ENCODE measurements at places on chromosomes 6 and 20.

DNA sequence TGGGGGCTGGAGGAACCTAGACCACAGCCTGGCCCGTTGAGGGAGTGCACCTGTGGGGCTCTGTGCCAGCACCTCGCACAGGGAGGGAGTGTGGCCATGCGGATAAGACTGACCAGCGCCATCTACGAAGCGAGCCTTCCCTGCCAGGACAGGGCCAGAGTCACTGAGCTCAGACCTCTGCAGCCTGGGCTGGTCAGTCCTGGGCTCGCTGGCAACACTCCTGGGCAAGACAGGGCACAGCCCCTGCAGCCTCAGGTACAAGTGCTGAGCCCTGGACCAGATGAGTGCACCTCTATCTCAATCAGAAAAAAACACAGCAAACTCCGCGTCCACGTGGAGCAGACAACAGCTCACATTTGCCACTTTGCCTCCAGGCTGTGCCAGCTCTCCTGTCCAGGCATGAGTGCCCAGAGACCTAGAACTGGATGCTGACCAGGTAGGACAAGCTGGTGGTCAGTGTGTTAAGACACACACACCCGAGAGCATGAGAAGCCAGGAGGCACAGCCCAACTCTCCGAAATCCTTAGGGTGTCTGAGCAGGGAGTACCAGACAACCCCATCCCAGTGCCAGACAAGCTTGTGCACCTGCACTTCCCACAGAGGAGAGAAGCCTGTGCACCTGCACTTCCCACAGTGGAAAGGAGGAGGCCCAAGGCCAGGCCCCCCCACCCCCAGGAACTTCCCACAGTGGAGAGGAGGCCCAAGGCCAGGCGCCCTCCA lies 4.9 kb downstream of the ARFRP1 start:
- DNase-seq: no peak

DNA sequence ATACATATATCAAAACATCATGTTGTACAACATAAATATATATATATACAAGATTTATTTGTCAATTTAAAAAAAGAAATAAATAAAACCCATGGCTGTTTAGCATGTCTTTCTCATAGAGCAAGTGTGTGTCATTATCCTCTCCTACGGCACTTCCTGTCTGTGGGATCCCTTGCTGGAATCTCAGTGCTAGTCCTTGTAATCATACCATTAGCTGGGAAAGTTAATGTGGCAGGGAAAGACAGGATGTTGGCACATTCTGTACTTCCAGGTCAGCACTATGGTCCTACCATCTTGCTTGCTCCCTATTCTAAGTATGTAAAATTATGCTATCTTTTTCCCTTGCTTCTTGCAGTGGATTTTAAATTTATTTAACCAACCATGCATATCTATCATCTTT lies 9.5 kb upstream of the SLC17A3 start:
- no peak for DNase-seq

- peak; percentile 82 for DNase-seq
Measured at GRCh38 chr6:135183532-135184440, 2.7 kb downstream of the MYB start.

GRCh38 chr20:33229843-33230242 lies 6.0 kb upstream of the BPIFA1 start:
- no peak for DNase-seq

- peak; percentile 37 for DNase-seq
Measured at GRCh38 chr6:4059115-4059777, 19.7 kb downstream of the FAM217A start.

- DNase-seq: no peak
Measured at GRCh38 chr20:60505423-60505822, 547.2 kb downstream of the CDH26 start.

DNA sequence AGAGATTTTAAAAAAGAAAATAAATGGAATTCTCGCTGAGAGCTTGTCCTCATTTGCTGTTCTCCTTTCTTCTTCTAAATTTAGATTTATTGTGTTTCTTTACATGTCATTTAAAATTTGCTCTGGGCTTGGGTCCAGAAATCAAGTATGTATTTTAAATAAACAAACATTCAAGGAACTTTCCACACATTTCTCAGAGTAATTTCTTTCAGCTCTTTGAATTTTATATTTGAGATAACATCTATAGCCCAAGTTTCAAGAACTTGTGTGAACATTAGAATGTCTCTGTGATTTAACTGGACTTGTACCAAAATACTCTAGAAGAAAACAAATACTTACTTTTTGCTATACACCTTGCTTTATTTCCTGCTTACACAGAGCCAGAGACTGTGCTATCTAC lies 192.3 kb downstream of the TMEM200A start:
- DNase-seq: no peak

DNA sequence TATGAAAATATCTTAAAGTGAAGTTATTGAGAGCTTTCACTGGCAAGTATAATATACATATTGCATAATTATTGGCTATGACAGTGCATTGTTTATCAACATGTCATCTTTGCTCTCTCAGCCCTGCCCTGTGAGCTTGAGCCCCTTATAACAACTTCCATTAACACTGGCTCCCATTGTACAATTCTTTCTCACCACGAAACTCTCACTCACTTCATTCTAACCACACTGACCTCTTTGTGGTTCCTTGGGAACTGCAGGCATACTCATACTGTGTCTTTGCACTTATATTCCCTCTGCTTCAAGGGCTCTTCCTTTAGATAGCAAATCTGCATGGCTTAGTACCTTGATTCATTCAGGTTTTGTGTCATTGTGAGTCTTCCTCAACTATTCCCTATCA lies 411.8 kb downstream of the CDKAL1 start:
- DNase-seq: no peak

DNA sequence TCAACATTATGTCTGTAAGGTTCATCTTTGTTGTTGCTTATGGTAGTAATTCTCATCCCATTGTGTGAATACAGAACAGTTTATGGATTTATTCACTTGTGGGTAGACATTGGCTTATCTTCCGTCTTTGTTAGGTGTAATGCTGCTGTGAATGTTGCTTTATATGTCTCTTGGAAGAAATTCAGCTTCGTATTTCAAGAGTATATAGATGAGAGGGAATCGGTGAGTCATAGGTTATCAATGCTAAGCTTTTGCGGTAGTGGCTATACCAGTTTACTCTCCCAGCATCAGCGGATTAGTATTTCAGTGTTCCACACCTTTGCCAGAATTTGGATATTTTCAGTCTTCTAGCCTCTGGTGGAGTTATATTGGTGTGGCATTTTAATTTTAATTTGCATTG lies 77.8 kb downstream of the ZFAND3 start:
- no peak for DNase-seq

DNA sequence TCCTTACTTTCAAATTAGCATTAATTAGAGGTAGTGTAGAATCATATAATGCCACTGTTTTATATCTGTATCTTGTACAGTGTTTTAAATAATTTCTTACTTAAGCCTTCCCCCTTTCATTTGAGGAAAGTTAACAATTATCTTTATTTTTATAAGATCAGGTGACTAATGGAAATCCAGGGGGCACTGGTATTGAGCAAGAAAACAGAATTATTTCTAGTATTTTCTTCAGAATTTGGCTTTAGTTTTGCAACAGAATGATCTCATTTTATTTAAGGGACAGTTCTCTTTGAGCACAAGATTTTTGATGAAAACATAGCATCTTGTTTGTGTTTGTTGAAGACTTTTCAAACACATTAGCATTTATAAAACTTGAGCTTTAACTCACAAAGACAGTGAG lies 55.9 kb downstream of the RNF217 start:
- DNase-seq: no peak

- DNase-seq: no peak
Measured at GRCh38 chr6:169188475-169188874, 65.2 kb downstream of the THBS2 start.

- no peak for DNase-seq
Measured at GRCh38 chr6:83198486-83199172, 5.5 kb downstream of the RWDD2A start.

DNA sequence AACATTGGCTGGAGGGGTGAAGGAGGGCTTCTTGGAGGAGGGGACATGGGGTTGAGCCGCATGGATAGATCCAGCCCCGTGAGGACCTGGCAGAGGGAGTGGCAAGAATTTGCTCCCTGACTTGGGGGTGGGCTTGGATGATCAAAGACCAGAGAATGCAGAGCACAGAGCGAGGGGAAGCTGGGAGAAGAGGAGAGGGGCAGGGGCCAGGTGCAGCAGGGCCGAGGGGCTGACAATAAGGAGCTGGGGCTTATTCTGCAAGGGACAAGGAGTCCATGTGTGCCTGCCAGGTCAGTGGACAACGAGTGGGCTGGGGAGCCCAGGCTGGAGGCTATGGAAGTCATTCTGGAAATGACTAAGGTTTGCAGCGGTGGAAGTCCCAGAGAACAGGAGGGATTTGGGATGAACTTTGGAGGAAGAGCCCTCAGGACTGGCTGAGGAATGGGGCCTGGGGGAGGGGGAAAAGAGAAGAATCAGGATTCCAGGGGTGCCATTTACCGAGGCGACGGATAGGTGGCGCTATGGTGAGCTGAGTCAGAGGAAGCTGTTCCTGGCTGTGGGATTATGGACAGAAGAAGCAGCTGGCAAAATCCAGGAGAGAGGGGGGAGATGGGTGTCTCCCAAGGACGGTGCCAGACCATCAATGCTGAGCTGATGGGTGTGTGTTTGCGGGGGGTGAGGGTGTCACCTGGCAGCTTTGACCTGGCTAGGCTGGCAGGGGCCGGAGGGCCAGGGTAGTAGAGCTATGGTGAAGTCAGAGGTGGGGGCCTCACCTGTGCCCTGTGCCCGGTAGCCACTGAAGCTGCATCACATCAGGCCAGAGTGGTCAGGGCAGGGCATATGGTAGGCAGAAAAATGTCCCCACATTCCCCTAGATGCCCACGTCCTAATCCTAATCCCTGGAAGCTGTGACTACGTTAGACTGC lies 7.8 kb downstream of the KCNG1 start:
- DNase-seq: no peak

GRCh38 chr20:45318948-45319347 lies 10.8 kb upstream of the MATN4 start:
- no peak for DNase-seq

- DNase-seq: no peak
Measured at GRCh38 chr6:148612043-148612442, 134.8 kb upstream of the UST start.

DNA sequence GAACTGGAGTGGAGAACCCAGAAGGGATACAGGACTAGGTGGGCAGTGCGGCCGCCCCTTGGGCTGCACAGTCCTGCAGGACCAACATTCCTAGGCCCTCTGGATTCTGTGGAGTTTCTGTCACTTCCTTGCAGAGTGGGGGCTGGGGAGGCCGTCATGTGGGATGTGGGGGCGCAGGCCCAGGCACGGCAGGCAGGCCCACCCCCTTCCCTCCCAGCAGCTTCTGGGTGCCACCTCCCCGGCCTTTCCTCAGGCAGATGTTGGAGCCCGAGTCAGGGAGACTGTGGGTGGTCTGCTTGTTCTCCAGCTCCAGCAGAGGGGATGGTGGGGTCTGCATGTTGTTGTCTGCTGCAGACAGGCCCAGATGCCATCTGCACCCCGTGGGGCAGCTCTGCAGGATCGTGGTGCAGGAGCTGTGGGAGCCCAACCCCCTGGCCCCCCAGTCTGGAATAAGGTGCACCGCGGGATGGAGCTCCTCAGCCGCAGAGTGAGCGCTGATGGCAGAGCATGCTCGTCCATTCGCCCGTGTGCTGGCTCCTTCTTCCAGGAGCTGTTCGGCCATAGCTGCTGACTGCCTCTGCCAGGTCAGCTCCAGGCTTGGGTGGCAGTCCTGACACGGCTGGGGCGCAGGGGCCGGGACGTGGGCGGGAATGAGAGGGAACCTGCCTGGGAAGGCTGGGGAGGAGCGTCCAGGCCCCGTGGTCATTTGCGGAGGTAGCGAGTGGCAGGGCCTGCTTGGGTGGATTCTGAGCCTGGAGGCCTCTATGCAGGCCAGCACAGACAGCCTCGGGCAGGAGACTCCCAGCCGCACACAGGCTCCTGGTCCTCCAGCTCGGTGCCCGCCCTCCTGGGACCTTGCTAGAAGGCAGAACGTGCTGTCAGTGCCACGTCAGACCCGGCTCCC lies 18.1 kb downstream of the SLC17A9 start:
- no peak for DNase-seq

DNA sequence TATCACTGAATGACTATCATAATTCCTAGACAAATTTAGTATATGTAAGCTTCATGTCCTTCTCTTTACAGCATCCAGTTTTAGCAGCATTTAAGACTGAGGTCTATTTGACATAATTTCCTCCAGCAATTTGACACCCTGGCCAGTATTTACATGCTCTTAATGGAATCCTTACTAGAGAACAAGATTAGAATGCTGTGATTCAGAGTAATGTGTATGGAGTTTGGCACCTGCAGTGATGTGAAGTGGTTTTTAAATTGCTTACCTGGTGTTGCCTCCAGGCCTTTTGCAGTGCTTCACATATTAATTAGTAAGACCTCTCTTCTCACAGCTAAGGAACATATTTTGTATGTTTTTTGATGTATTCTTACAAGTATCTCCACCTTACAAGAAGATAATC lies 9.8 kb downstream of the NKX2-4 start:
- DNase-seq: no peak

GRCh38 chr6:126937426-126937825 lies 181.0 kb upstream of the RSPO3 start:
- no peak for DNase-seq

DNA sequence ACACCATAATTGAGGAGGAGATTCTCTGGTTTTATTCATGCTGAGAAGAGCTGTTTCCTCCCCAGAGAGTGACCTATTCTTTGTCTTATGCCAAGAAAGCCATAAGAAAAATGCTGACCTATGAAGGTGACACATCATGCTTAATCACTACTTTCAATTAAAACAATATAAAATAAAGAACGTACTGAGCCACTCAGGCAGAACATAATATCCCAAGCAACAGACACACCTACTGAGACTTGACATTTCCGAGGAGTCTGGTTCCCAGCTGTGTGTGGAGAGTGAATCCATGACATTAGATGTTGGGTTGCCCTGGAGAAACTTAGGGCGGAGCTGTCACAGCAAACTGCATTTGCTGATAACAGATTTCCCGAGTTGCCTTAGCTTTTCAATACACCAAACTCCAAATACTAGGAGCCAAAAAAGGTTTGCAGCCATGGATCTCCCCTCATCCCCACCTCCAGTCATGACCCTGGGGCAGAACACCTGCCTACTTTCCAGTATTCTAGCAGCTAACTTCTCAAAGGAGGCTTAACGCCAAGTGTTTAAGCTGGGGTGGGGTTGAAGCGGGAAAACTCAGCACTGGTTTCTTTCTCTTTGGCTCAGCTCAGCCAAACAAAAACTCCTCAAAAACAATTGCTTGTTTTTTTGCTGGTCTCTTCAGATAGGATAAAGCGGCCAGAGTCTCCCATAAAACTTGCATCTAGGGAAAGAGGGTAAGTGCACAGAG lies 92.2 kb downstream of the BACH2 start:
- no peak for DNase-seq

- DNase-seq: no peak
Measured at GRCh38 chr6:56168596-56168995, 78.8 kb downstream of the COL21A1 start.

- peak; percentile 77 for DNase-seq
Measured at GRCh38 chr6:33199687-33200218, 712 bp downstream of the RXRB start.

GRCh38 chr20:16596991-16597390 lies 23.7 kb upstream of the KIF16B start:
- no peak for DNase-seq

GRCh38 chr6:150065083-150065482 lies 3.8 kb downstream of the ULBP3 start:
- DNase-seq: no peak

Data from CD4-positive, alpha-beta T cell treated with Interleukin-10 for 1 hour (primary cell).